ENCODE measurements at places on chromosomes 11 and 22.

GRCh38 chr11:10899121-10899830, 41.4 kb upstream of the ZBED5 start:
- DNase-seq: no peak

DNA sequence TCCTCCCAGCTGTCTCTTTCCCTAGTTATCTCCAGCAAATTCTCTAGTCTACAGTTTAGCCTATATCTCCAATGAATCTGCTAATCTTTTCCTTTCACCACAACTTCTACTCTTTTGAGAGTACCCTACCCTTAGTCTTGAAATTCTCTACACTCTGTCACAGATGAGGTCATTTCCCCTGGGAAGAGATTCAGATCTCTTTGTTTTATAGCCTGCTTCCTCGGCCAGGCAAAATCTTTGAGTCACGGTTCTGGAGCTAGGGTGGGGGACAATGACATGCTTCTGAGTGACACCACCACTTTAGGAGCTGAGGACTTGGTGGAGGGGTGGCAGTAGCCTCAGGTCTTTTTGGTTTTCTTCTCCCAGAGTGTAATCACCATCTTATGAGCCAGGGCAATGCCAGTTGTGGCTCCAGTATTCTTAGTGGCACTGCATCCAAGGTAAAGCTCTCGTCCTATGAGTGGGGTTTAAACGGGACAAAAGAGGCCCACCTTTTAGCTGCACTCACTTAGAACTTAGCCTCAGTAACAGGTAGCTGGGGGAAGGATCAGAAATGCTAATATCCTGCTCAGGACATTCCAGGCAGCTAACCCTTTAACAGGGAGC, 98.5 kb upstream of the RRM1 start:
- DNase-seq: no peak

- DNase-seq: no peak
These were observed 26.5 kb downstream of the ABTB2 start for GRCh38 chr11:34331329-34331728.

- DNase-seq: no peak
These were observed 152.5 kb upstream of the POU2AF2 start for GRCh38 chr11:111093061-111093460.

GRCh38 chr22:30922151-30922611, 46.4 kb downstream of the MORC2 start:
- DNase-seq: peak; percentile 75

GRCh38 chr11:86463120-86463519, 88.4 kb downstream of the CCDC81 start:
- no peak for DNase-seq

DNA sequence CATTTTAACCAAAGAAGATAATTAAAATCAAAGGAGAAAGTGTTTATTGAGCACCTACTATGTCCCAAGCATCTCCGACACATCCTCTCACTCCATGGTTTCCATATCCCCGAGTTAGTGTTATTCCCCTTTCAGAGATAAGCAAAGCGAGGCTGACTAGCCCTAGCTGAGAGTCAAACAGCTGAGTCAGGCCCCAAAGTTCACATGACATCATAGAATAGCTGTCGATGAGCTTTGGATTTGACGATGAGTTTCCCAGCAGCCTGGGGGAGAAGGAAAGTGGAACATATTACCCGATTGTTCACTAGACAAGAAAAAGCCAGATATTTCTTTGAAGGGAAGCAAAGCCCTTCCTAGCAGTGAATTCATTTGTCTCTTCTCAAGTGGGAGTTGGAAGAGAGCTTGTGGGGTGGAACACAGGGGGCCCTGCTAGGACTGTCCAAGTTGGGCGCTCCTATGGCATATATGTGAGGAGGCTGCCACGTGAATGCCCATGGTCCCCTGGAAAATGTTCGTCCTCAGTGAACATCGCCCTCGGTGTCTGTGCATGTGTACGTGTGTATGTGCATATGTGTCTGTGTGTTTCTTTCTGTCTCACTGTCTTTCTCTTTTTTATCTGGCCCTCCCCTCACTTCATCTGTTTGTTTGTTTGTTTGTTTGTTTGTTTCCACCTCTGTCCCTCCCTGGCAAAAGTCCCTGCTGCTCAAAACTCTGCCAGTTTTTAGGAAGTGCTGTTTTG, 493 bp upstream of the CYTH4 start:
- DNase-seq: no peak

DNA sequence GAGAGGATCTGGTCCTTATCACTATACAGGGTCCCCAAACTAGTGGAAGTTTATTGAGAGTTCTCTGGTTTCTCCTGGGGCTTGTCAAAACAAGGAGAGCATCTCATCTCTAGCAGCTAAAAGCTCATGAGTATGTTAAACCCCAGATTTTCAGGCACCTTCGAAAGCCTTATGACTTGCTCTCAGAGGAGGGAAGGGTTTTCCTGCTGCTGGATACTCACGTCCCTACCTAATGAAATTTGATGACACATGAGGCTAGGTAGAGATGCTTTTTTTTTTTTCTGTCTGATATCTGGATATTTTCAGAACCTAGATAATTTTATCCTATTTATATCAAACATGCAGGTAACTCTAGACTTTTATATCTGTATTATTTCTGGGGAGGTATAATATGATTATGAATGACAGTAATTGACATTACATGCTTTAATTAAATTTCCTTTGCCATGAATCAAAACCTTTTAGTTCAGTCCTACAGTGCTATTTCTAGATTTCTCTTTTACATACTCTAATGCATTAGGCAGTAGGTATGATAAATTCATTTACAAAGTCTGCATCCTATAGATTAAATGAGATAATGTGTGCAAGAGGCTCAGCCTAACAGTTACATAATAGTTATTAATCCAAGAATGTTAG, 73.9 kb downstream of the PARVA start:
- no peak for DNase-seq

GRCh38 chr11:46888636-46889035, 29.7 kb downstream of the LRP4 start:
- DNase-seq: no peak

GRCh38 chr11:35785287-35786167, 123.0 kb downstream of the TRIM44 start:
- DNase-seq: no peak

DNA sequence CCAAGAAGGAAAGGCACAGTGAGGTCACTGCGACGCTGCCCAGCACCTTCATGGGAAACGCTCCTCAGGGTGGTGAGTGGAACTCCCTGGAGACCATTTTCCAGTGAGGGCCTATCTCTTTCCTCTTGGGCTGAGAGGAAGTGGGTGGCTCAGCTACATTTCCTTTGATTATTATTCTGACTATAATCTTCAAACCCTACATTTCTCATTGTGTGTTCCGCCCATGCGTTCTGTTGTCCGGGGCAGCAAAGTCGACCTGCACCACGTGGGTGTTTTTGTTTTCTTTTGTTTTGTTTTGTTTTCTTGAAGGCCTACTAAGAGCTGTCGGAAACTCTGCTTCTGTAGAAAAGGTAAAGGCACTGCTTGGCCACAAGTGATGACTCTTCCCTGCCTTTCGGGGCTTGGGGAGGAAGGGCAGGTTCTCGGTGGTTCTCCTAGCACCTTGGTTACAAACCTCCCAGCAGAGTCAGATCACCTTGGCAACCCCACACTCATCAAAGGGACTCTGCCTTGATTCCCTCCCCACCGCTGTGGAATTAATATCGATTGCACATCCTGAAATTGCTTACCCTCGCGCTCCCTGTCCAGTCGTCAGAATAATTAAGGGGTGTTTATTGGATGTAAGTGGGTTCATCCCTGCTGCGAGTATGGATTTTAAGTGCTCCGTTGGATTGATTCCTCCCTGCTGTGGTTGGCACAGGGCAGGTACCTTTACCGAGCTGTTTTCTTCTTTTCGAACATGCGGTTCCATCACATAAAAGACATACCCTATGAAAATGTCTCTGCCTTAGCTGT, 7.3 kb downstream of the PARVB start:
- no peak for DNase-seq

DNA sequence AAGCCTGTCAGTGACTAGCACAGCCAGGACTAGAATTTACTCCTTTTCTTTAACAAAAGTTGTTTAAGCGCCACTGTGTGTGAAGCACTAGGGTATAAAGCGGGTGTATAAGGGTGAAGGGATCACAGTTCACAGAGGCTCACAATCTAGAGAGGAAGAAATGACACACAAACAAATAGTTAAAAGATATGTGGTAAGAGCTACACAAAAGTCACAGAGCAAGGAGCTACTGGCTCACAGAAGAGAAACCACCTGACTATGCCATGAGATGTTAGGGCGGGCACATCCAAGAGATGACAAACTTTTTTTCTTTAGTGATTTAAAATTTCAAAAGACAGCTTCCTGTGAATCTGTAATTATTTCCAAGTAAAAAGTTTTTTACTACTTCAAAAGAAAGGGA, 55.6 kb downstream of the PHF21A start:
- no peak for DNase-seq

- no peak for DNase-seq
These were observed 61.7 kb downstream of the ETS1 start for GRCh38 chr11:128525411-128526243.

DNA sequence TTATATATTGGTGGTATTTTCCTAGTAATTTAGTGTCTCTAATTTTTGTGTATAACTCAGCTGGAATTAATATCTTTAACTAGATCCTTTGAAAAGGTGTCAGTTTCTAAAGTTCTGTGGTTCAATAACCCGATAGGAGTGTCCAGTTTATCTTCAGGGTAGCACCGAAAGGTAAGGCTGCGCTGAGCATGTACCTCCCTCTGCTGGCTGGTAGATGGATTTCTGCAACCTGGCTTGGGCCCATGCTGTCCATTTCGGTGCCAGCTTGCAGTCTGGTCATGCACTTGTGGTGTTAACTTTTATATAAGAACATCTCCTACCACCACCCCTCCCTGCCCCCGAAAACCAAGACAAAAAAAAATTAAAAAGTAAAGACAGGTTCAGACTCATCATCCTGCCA, 24.7 kb downstream of the EXT2 start:
- DNase-seq: no peak

GRCh38 chr22:36954251-36955014, 41.0 kb downstream of the CSF2RB start:
- DNase-seq: no peak

DNA sequence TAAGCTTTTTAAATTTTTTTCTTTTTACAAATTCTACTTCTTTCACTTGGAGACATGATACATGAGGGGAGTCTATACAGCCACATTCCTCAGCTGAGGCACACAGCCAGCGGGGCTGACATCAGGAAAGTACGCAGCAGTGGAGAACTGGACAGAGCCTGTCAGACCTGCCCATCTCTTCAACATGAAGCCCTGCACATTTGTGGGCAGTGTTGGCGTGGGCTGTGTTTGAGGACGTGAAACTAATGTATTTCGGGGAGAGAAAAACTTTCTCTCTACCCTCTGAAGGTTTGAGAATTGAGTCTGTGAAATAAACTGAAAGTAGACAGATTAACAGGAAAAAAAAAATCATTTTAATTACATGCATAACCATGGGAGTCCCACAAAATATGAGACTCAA, 84.8 kb upstream of the HTATIP2 start:
- DNase-seq: no peak

DNA sequence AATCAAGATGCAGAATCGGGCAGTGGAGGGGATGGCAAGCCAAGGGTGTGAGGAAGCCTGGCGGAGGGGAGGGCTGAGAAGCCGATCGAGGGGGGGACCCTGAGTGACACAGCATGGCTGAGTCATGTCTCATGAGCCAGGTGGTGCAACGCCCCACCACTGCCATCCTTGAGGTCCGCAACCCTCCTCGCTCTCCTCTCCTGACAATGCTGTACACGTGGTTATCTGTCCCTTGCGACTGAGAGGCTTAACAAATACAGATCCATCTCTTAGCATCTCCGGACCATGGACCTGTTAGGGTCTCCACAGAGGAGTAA, 14.2 kb downstream of the SLC22A12 start:
- DNase-seq: no peak

DNA sequence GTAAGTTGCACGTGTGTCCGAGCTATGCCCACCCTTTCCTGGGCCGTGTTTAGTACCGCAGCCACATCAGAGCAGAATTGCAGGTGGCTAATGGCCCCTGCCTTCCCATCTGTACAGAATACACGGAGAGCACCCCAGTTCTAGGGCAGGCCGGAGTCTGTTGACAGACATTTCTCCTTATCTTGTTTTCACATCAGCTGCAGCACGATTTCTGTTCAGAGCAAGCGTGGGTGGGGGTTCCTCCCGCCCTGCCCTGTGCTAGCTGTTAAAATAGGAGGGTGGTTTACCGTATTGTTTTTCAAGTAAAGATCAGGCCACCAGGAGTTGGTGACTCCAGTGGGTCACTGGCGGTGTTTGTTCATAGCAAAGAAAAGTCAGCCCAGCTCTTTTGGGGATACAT, 41.1 kb downstream of the UBASH3B start:
- peak; percentile 50 for DNase-seq

DNA sequence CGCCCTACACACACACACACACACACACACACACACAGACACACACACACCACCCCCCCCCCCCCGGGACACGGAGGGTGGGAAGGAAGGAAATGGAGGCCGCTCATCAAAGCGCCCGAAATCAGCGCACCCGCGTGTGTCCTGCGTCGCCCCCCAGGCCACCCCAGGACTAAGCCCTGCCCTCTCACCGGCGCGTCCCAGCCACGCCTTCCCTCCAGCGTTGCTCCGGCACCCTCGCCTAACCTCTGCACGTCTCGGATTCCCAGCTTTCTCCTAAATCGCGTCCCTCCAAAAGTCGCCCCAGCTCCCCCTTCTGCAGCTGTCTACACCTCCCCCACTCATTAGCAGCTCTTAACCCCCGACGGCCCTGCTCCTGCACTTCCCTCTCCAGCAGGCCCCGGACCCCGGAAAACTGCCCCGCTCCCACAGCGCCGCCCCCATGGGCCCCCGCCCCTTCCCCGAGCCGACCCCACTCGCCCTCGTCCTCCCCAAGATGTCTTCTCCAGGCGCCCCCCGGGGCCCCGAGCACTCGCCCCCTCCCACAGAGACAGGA, 557 bp downstream of the PACSIN2 start:
- no peak for DNase-seq

DNA sequence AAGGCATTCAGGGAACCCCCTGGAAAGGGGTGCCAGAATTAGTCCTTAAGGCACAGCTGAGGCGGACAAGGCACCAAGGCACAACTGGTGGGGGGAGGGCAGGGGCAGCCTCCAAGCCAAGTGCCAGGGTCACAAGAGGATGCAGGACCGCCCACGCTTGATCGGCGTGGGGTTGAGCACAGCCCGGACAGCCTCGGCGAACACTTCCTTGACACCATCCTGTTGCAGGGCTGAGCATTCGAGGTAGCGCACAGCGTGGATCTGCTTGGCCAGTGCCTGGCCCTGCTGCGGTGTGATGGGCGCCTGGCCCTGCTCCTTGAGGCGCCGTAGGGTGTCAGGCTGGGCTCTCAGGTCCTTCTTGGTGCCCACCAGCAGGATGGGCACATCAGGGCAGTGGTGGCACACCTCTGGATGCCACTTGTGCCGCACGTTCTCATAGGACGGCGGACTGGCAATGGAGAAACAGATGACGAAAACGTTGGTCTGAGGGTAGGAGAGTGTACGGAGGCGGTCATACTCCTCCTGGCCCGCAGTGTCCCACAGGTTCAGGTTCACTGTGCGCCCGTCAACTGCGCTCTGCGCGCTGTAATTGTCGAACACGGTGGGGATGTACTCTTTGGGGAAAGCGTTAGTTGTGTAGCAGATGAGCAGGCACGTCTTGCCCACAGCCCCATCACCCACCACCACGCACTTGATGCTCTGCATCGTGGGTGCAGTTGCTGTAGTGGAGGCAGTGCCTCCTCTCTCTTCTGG, 13.1 kb downstream of the RHOG start:
- DNase-seq: no peak

GRCh38 chr11:79402912-79403311, 37.9 kb downstream of the TENM4 start:
- DNase-seq: no peak

Measured in stimulated activated CD4-positive, alpha-beta T cell treated with anti-CD3 and anti-CD28 coated beads, TNF-alpha, amount 100 ng/mL, for 4 hours (primary cell).